ENCODE measurements at places on chromosomes 7 and 10. TPM values are rescaled to one million over a fixed set of nuclear protein-coding genes. Genes with fewer than 3 reads are reported as not detected.
A peak's percentile ranks its signal among the peaks of the same experiment; 100 is the strongest.

DNA sequence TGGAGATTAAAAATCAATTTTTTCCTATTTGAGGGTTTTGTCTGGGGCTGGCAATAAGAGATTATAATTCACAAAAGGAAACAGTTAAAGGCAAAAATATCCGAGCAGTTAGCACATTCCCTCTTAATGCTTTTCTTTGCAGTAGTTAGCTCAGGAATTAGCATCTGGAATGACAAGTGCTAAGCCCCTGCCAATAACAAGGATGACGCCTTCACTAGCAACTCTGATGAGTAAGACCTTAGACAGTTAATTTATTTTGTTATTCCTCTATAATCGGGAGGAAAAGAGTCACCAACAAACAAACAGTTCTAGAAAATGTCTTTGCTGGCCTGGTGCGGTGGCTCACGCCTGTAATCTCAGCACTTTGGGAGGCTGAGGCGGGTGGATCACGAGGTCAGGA, 151.3 kb downstream of the TRIL start:
- DNase-seq: no peak
- peaks cover 7% of the 10 kb centered on the region for H3K4me1 ChIP-seq
- peaks cover 20% of the 10 kb centered on the region for H3K36me3 ChIP-seq
- no peak overlapping the region for H3K4me3 ChIP-seq
- no peaks in the 10 kb centered on the region for H3K27me3 ChIP-seq

Gene ELOVL3
- 0.52 TPM for polyA plus RNA-seq

DNA sequence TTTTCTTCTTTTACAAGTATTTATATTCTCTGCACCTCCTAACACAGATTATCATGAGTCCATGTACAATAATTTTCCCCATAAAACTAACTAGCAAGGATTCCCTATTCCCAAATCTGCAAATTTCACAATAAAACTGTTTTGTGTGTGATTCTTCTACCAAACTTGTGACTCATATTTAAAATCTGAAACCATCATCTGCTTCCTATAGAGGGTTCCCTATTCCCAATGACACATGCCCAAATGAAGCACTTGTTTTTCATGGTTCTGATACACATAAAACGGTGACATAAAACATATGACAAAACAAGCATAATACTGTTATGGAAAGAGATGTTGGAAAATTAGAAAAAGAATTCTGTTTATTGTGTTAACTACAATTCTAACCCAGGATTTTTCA, 657.6 kb downstream of the PARD3 start:
- no peak for DNase-seq
- peaks cover 4% of the 10 kb centered on the region for H3K4me1 ChIP-seq
- no peaks in the 10 kb centered on the region for H3K27me3 ChIP-seq
- H3K27ac ChIP-seq: no peak overlapping the region
- no peaks in the 10 kb centered on the region for H3K36me3 ChIP-seq

Gene MYL10
- polyA plus RNA-seq: 7.6 TPM

DNA sequence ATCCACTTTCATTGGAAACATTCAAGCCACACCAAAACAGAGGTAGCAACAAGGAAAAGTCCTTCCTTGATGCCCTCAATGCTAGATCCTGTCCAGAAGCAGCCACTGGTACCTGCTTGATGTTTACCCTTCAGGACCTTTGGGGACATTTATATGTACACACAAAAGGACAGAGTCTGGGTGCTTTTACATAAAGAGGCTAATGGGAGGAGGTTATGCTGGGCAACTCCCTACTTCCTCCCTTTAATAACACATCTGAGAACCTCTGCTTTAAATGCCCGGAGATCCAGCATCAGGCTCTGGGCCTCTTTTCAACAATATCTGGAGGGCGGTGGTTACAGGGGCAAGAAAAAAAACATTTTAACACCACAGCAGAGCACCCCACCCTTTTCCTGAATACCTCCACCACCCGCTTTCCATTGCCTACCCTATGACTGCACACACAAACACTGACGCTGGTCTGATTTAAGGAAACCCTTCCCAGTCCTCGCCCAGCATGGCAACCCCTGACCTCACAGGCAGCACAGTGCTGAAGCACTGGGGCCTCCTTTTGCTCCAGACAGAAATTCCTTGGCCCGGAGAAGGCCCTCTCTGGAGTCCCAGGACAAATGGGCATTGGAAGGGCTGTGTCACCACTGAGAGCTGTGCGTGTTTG, 39.3 kb upstream of the DUSP5 start:
- H3K36me3 ChIP-seq: no peaks in the 10 kb centered on the region
- H3K4me1 ChIP-seq: peaks cover 48% of the 10 kb centered on the region
- no peak overlapping the region for H3K4me3 ChIP-seq
- H3K27ac ChIP-seq: no peak overlapping the region
- no peaks in the 10 kb centered on the region for H3K27me3 ChIP-seq

Gene HECW1
- polyA plus RNA-seq: 0.20 TPM

Gene CLCN1
- polyA plus RNA-seq: 0.27 TPM

Gene ARHGEF35
- 1.3 TPM for polyA plus RNA-seq

- H3K27me3 ChIP-seq: no peaks in the 10 kb centered on the region
- H3K4me1 ChIP-seq: peaks cover 8% of the 10 kb centered on the region
- DNase-seq: peak; percentile 81
- H3K4me3 ChIP-seq: peak overlapping the region; percentile 87
- H3K27ac ChIP-seq: peak overlapping the region; percentile 94
- H3K36me3 ChIP-seq: no peaks in the 10 kb centered on the region
Measured at GRCh38 chr10:31320550-31321211, 1.7 kb downstream of the ZEB1 start.

DNA sequence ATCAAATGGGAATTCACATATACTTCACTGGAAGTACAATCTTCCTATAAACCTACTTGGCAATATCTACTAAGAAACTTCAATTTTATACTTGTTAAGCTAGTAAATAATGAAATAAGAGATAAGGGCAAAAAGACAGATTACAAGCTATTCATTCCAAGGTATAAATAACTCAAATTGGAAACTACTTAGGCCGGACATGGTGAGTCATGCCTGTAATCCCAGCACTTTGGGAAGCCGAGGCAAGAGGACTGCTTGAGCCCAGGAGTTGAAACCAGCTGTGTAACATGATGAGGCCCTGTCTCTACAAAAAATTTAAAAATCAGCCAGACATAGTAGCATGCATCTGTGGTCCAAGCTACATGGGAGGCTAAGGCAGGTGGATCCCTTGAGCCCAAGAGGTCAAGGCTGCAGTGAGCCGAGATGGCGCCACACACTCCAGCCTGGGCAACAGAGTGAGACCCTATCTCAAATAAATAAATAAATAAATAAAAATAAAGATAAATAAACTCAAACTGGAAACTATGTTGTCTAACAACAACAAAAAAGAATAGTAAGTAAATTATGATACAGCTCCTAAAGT, 37.6 kb downstream of the ARHGAP21 start:
- no peaks in the 10 kb centered on the region for H3K27me3 ChIP-seq
- no peak for DNase-seq
- peaks cover under 1% of the 10 kb centered on the region for H3K4me1 ChIP-seq
- no peaks in the 10 kb centered on the region for H3K36me3 ChIP-seq
- H3K27ac ChIP-seq: no peak overlapping the region
- H3K4me3 ChIP-seq: no peak overlapping the region

Gene VSTM4
- 42.7 TPM for polyA plus RNA-seq

DNA sequence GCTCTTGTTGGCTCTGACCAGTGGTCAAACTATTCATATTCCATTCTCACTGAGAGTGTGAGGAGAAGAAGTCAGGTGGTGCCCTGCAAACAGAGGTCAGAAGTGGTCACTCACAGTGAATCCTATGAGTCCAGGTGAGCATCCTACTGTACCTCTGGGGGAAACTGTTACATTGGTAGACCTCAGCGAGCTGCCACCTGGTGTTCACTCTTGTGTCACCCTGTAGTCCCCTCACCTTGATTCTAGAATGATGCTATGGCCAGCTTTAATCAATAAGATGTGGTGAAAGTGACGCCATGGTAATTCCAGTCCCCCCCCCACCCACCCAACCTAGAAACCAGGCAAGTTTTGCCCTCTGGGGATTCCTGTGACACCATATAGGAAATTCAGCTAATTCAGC, 1.2 kb upstream of the AMPH start:
- DNase-seq: no peak
- H3K36me3 ChIP-seq: no peaks in the 10 kb centered on the region
- H3K4me3 ChIP-seq: no peak overlapping the region
- peaks cover 16% of the 10 kb centered on the region for H3K27me3 ChIP-seq
- peaks cover 8% of the 10 kb centered on the region for H3K4me1 ChIP-seq
- H3K27ac ChIP-seq: no peak overlapping the region

DNA sequence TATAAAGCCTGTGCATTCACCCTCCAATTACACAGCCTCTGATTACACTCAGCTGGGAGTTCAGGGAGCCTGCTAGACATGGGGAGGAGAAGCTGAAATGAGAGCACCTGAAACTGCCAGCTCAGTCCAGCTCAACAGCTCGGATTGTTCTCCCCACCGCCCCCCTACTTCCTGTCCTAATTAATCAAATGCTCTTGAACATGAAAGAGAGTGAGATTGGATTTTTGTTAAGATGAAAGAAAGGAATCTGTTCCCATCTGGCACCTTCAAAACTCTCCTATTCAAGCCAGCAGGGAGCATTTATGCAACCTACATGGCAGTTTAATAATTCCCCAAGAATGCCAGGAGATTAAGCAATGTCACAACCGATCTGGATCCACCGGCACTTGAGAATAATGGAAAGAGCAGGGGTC, 98.0 kb downstream of the NPSR1 start:
- DNase-seq: no peak
- H3K4me3 ChIP-seq: no peak overlapping the region
- H3K4me1 ChIP-seq: no peaks in the 10 kb centered on the region
- H3K27ac ChIP-seq: no peak overlapping the region
- no peaks in the 10 kb centered on the region for H3K36me3 ChIP-seq

- no peak for DNase-seq
- H3K27ac ChIP-seq: no peak overlapping the region
- H3K4me3 ChIP-seq: no peak overlapping the region
- peaks cover 12% of the 10 kb centered on the region for H3K27me3 ChIP-seq
Measured at GRCh38 chr7:55448526-55448925, 83.4 kb downstream of the LANCL2 start.

Gene CYP3A5
- polyA plus RNA-seq: 0.40 TPM

Gene DMBT1
- polyA plus RNA-seq: 0.05 TPM

Gene STEAP2
- polyA plus RNA-seq: 2.6 TPM

- H3K4me1 ChIP-seq: peaks cover 34% of the 10 kb centered on the region
- no peaks in the 10 kb centered on the region for H3K27me3 ChIP-seq
- peak overlapping the region; percentile 44 for H3K27ac ChIP-seq
- peak; percentile 62 for DNase-seq
- no peak overlapping the region for H3K4me3 ChIP-seq
- H3K36me3 ChIP-seq: no peaks in the 10 kb centered on the region
Measured at GRCh38 chr10:95445223-95445836, 115.8 kb downstream of the SORBS1 start.

GRCh38 chr10:43076311-43076875, 476 bp upstream of the RET start:
- H3K4me1 ChIP-seq: peaks cover 12% of the 10 kb centered on the region
- no peaks in the 10 kb centered on the region for H3K36me3 ChIP-seq

Gene CDC14C
- not detected for polyA plus RNA-seq

Gene PRPF18
- polyA plus RNA-seq: 25.6 TPM
